Activated T-cell treated with anti-CD3 and anti-CD28 coated beads for 1 hour (primary cell): ENCODE measurements at places on chromosomes 13 and 19.

DNA sequence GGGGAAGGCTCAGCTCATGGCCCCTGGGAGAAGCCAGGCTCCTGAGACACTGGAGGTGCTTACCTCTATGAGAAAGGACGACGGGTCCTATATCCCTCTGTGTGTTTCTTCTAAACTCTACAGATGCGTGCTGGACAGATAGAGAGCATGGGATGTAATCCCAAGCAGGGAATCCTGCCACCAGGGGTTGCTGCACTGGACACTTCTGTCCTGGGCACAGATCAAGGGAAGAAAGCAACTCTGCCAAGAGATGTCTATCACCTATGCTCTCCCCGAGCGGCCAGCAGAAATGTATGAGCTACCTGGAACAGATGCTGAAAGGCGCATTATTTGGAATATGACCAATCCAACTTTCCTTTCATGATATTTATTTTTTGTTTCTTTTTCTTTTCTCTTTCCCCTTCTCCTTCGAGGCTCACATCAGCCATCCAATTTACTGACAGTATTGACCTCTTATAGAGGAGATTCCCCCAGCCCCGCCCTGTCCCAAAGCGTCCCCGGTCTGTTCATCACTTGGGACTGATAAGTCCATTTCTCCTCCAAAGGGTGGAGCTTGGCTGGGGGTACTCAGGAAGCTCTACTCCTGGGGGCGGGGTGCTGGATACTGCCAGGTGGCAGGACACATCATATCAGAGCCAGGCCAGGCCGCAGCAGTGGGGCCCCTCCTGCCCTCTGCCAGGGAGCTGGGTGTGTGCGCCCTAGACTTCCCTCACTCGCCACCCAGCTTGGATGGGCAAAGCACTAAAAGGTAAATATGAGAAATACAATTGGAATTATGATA, 34.2 kb downstream of the TSHZ3 start:
- DNase-seq = no peak

- DNase-seq = no peak
Observed at GRCh38 chr13:77338329-77338728, 11.4 kb upstream of the MYCBP2 start.

DNA sequence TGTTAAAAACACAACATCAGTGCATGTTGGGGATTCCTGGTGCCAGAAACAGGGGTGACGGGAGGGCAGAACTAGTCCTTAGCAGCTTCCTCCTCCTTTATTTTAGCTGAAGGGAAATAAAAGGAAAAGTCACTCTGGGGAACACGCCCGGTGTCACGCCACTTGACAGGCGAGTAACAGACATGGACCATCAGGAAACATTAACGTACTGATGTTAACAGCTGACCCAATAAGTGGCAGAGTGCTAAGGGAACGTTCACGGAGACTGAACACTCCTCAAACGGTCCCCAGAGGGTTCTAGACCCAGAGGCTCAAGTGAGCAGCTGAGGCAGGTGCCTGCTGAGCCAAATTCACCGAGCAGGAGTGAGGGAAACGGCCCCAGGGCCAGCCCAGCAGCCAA, 13.9 kb upstream of the EIF3G start:
- no peak for DNase-seq

DNA sequence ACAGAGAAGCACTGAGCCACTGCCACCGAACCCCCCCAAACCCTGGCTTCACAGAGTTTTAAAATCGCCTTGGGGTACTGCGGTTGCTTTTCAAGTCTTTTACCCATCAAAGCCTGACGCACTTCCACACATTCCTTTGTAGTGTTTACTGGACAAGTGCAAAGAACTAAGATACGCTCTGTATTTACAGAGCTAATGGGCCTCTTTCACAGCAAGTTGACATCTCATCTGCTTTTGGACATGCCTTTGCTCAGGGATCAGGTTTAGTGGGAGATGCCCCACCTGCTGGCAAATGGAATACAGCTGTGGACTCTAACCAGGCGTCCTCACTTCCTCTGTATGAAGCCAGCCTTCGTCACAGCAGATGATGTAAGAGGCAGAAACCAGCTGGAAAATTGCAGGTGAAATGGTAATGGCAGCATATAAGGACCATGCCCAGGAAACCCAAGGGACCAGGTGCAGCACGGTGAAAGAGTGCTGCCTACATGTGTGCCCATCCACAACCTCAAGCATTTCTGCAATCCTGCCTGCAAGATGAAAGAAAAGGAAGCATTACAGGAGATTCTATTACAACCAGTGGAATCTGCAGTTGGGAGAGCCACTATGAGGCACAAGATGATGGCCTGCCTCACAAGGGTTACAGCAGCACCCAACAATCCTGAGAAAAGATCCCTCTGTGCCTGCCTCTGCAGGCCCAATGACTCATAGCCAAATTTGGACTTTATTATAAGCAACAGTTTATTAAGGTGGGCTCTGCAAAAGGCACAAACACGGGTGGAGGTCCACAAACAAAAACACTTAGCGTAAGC, 34.7 kb downstream of the BRD4 start:
- no peak for DNase-seq

- no peak for DNase-seq
Observed at GRCh38 chr13:45941261-45941660, 89.7 kb upstream of the SIAH3 start.

GRCh38 chr19:10270180-10270615, 722 bp upstream of the ICAM1 start:
- peak; percentile 48 for DNase-seq

GRCh38 chr19:55088543-55089341, 13.1 kb downstream of the EPS8L1 start:
- peak; percentile 77 for DNase-seq

GRCh38 chr13:50275392-50276063, 260.3 kb downstream of the KCNRG start:
- no peak for DNase-seq

- no peak for DNase-seq
Observed at GRCh38 chr13:79271616-79272015, 134.4 kb downstream of the RBM26 start.

- no peak for DNase-seq
Observed at GRCh38 chr13:31199527-31199848, 287 bp upstream of the B3GLCT start.

- no peak for DNase-seq
Observed at GRCh38 chr19:39167461-39168257, 29.1 kb upstream of the NCCRP1 start.

GRCh38 chr13:113548778-113549621, 35.6 kb upstream of the TFDP1 start:
- DNase-seq = no peak

GRCh38 chr13:50731400-50731799, 112.1 kb downstream of the DLEU7 start:
- no peak for DNase-seq

DNA sequence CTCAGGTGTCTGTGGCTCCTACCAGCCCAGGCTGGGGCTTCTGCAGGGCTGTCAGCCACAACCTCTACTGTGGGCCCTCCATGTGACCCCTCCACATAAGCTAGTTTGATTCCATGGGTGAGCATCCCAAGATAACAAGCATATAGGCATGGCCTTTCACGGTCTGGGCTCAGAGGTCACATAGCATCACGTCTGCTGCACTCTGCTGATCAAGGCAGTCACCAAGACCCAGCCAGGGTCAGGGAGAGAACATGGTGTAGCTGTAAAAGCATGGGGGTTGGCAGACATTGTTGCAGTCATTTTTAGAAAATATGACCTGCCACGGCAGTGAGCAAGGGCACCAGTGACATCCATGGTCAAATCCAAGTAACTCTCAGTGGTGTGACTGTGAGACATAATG, 698.8 kb downstream of the UQCRFS1 start:
- no peak for DNase-seq
